AG08395 (cell line): ENCODE measurements at places on chromosomes 4 and X.
A peak's percentile ranks its signal among the peaks of the same experiment; 100 is the strongest.

GRCh38 chr4:187547316-187547715, 448.3 kb upstream of the ZFP42 start:
- no peak for DNase-seq

DNA sequence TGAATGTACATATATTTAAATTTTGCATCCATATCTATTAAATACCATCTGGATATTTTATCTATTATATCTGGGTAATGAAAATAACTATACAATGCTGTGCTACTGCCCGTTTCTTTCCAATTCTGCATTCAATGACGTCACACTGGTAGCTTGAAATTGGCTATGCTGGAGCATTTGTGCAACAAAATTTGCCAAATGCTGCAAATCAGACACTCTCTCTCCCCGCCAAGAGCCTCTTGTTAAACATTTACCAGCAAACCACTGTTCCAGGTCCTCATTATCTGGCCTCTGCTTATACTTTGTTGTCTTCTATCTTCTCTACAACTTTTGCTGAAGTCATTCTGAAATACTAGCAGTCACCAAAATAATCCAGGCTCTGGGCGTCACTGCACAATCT, 938.4 kb upstream of the FTHL17 start:
- DNase-seq: no peak

GRCh38 chr4:159706704-159707103, 603.8 kb downstream of the RAPGEF2 start:
- no peak for DNase-seq

GRCh38 chr4:2073808-2074481, 14.8 kb downstream of the NAT8L start:
- DNase-seq: no peak

DNA sequence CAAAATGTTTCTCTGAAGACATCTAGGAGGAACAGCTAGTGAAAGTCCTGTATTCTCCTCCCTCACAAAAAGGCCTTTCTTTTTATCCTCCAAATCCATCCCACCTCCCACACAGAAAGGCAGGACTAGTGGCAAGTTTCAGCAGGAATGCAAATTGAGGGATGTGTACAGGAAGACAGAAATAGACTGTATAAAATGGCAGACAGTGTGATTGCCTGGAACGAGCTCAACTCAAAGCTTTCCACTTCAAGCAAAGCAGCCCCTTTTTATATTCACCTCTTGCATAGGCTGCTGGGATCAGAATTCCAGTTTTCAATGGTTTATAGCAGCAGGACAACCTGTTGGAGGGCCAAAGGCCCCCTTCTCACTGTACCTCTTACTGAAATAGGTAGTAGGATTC, 57.5 kb downstream of the DCX start:
- DNase-seq: no peak

GRCh38 chrX:39164212-39164611, 363.0 kb downstream of the MID1IP1 start:
- no peak for DNase-seq

- no peak for DNase-seq
Measured at GRCh38 chr4:113083346-113083745, 33.9 kb downstream of the ANK2 start.

- no peak for DNase-seq
Measured at GRCh38 chr4:170167678-170168077, 77.9 kb upstream of the AADAT start.

DNA sequence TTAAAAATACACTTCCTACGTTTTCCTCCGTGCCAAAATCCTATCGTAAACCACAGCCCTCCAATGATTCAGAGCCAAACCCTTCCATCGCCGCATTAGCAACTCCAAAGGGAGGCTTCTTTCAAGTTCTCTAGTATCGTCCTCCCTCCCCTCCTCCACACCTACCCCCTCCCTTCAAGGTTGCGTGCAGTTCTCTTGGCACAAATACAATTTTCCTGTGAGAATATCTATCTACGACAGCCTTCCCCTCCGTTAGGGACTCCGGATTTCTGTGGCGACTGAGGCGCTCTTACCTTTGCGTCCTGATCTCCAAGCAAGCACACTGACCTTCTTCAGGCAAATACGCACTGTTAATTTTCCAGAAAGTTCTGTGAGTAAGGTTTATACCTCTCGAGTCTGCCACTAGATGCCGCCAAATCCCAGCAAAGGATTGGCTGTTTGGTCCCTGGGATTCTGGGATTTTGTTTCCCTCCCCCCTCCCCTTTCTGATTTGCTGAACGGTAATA, 1.2 kb upstream of the MORF4L2 start:
- DNase-seq: peak; percentile 41

GRCh38 chrX:65741823-65742222, 74.4 kb downstream of the MSN start:
- DNase-seq: no peak

DNA sequence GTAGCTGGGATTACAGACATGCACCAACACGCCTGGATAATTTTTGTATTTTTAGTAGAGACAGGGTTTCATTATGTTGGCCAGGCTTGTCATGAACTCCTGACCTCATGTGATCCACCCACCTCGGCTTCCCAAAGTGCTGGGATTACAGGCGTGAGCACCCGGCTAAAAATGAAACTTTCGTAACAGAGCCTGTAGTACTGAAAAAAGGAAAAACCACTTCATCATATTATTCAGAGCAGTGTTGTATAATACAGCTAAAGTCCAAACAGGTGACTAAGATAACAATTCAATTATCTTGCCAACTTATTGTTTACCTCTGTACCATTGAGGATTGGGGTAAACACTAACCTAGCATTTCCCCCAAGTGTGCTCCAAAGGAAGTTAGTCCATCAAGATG, 43.9 kb upstream of the HPRT1 start:
- DNase-seq: no peak

GRCh38 chr4:99815597-99816011, 1.0 kb upstream of the DAPP1 start:
- DNase-seq: no peak

DNA sequence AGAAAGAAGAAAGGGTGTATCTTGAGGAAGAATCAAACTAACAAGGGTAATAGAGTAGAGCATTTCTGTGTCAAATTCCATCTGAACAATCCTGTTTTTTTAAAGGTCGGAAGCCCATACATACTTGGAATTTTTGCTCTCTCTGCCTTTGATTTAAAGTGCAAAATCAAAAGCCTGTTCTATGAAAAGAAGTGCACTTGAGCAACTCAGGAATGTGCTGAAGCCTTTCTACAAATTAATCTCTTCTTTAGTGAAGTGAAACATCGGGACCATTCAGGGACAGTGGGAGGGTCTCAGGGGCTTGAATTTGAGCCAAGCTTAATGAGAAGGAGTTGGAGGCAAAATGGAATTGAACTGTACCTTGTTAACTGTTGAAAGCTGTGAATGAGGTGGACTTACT, 1008.5 kb upstream of the LCORL start:
- DNase-seq: no peak

DNA sequence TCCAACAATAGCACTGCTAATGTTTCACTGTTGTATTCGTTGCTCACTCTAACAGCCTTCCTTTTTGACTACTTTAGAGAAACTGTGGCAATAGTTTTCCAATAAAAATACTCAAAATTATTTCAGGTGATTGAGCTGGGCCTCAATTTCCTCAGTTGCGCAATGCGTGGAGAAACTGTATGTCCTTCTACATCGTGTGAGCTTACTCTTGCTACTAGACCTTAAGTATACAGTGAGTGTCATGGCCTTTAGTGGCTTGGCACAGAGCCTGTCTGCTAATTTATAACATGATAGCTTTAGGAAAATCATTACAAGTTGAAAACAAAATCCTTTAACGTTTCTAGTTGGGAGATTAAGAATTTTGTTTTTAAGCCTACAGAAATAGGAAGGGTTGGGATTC, 114.5 kb downstream of the COL4A6 start:
- no peak for DNase-seq

- no peak for DNase-seq
Measured at GRCh38 chr4:20259707-20260106, 8.0 kb downstream of the SLIT2 start.

DNA sequence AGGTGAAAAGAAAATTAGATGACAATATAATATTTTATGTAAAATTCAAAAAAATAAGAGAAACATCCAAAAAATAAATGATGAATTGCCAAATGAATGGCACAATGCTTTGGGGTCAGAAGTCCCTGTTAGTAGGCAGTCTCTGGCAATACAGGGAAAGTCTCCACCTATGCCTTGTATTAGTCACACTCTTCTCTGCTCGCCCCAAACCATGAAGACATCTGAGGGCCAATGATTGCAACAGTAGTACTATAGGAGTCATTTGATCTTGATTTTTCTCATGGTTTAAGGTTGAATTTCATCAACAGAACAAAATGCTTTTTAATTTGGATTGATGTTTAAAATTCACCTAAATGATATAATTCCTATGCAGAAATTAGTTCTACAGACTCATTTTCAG, 3.9 kb upstream of the PRSS12 start:
- no peak for DNase-seq

- DNase-seq: no peak
Measured at GRCh38 chr4:42150653-42151567, 1.5 kb downstream of the BEND4 start.

GRCh38 chrX:130682990-130683389, 220.0 kb downstream of the ENOX2 start:
- peak; percentile 24 for DNase-seq

GRCh38 chrX:142359331-142359730, 154.2 kb upstream of the MAGEC2 start:
- no peak for DNase-seq

DNA sequence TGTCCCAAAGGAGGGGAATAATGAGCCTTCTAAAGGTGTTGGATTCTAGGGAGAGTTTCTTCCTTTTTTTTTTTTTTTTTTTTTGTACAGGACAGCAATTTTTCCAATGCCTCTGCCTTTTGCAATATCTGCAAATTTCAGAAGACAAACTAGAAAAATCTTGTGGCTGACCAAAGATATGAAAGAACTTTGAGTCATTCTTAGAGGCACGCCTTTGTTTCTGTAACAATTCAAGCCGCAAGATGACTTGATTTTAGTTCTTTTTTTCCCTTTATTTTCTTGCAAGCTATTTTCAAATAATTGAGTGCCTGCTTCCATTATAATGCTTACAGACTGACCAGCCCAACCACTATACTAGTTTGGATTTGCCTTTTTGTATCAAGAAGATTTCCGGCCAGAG, 47.6 kb upstream of the UXT start:
- DNase-seq: peak; percentile 49

DNA sequence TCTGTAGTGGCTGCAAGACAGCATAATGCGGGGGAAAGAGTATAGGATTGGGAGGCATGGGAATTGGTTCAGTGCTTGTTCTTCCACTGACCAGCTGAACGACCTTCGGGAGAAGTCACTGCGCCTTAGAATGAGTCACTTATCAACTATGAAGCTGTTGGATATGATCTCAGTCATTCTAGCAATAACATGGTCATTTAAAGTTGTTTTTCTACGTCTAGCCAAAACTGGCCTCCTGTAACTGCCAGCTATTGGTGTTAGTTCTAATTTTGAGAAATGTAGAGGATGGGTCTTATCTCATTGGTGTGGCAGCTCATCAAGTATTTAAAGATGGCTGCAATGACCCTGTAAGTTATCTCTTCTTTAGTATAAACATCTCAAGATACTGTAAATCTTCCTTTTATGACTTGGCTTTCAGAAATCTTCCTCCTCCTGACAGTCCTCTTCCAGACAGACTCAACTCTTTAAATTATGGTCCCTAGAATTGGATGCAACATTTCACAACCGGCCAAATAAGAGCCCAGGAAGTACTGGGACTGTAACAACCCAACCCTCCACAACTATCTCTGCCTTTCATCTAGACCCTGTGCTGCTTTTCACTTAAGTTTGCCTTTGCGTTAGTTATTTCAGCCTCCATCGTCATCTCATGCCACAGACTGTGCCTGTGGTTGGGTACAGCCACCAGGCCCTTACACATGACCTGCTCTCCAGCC, 243.3 kb downstream of the CBR4 start:
- peak; percentile 38 for DNase-seq

- peak; percentile 27 for DNase-seq
Measured at GRCh38 chrX:133213117-133213516, 5.0 kb downstream of the TFDP3 start.

DNA sequence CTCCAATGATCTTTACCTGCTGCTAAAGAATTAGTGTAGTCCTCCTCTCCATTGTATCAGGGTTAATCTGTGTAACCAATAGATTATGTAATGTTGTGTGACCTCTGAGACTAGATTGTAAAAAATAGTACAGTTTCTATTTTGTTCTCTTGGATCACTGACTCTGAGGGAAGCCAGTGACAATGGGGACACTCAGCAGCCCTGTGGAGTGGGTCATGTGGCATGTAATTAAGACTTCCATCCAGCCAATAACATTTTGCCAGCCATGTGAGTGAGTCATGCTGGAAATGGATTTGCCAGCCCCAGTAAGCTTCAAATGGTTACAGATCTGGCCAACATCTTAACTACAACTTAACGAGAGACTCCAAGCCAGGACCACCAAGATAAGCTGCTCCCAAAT, 332.3 kb downstream of the PTTG2 start:
- DNase-seq: no peak

- DNase-seq: no peak
Measured at GRCh38 chrX:10133980-10134676, 22.6 kb upstream of the CLCN4 start.

GRCh38 chr4:164383058-164383357, 370.9 kb upstream of the SMIM31 start:
- DNase-seq: no peak

- DNase-seq: no peak
Measured at GRCh38 chr4:113356453-113356852, 307.0 kb downstream of the ANK2 start.

- no peak for DNase-seq
Measured at GRCh38 chr4:165707128-165707527, 165.9 kb upstream of the TLL1 start.

- DNase-seq: no peak
Measured at GRCh38 chr4:109662771-109663170, 40.5 kb downstream of the CASP6 start.

DNA sequence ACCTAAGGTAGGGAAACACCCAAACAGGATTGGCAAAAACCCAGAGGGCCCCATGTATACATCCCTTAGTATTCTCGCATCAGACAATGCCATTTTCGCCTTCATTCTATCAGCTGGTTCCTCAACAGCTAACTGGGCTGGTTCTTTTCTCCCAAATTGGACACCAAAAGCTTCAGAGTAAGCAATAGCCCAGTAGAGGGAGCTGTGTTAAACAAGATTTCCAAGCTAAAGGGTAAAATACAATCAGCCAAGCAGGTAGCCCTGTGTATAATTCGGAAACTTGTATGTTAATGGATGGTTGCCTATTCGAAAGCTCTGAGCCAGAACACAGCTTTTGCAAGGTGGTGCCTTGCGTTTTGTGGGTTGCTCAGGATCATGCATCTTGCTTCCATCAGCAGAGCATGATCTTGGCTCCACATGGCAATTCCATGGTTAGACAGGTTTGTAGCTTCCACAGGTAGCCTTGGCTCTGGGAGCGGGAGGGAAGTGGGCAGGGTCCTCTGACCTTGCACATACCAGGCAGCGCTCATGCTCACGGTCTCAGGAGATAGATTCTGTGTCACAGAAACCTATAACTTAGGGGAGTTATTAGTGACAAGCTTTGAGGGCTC, 115.2 kb upstream of the LNX1 start:
- peak; percentile 42 for DNase-seq

DNA sequence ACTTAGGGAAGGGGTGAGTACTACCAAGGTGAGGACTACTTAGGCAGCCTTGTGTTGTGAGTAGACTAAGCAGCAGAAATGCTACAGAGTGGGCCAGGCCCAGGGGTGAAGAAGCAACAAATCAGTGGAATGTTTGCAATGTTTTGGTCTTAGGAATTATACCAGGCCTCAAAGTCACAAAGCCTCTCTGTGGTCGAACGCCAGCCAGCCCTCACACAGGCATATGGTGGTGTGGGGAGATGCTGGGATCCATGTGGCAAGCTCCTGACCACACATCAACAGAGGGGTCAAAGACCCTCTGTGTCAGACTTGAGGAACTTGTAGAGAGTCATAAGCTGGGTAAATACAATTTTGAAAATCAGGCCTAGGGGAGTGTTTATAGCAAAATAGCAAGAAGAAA, 153.8 kb upstream of the KLF3 start:
- DNase-seq: no peak
